ENCODE measurements at places on chromosomes 5 and 9.

DNA sequence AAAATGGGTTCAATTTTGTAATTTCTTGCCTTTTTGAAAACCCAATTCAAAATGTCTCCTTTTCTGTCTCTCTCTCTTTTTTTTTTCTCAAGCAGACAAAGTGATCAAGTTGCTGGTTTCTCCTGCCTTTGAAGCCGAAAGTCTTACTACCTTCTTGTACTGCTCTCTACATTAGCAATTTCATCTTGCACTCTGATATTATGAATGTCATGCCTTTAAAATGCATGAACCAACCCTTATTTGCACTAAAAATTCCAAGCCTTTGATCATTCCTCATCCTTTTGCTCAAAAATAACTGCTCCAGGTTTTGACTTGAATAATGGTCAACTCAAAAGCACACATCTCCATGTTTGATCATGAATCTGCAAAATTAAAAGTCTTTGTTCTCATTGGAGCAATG is 125.2 kb downstream of the CETN3 start:
- no peak for DNase-seq

DNA sequence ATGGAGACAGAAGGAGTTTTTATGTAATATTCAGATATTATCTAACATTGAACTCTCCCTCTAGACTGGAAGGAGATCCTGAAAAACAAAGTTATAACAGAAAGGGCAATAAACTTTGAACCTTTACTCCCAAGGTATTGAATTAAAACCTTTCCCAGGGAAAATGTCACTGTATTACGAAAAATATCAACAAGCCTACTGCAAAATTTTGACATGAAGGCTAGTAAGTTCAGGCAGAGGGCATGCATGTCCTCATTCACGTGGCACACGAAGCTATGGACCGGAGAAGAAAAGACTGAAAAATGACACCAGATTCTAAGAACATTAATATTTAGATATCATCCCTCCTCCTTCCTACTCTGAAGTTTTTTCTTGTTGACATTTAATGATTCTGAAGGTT is 638.8 kb downstream of the LRRC70 start:
- no peak for DNase-seq

- DNase-seq = peak; percentile 31
These were observed 835.7 kb downstream of the MAT2B start for GRCh38 chr5:164341056-164341619.

GRCh38 chr5:9737265-9737664 is 107.1 kb upstream of the TAS2R1 start:
- no peak for DNase-seq

- DNase-seq = no peak
These were observed 19.2 kb downstream of the OLFM1 start for GRCh38 chr9:135106551-135107270.

GRCh38 chr5:83538786-83539462 is 67.4 kb downstream of the VCAN start:
- no peak for DNase-seq

DNA sequence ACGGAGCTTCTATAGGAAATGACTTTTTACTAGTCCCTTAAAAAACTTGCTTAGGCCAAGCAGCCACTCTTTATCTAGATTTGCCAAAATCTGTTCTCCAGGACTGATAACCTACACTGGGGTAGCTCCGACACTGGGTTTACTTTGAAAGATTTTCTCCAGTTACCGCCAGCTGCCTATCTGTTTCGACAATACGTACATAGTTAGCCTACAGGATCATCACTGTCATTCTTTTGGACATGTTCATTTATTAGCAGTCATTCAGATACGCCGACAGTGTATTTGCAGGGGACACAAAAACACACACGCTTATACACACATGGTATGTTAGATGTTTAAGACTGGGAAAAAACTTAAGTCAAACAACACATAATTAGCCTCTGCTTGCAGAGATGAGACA is 225.7 kb downstream of the DCP2 start:
- no peak for DNase-seq

DNA sequence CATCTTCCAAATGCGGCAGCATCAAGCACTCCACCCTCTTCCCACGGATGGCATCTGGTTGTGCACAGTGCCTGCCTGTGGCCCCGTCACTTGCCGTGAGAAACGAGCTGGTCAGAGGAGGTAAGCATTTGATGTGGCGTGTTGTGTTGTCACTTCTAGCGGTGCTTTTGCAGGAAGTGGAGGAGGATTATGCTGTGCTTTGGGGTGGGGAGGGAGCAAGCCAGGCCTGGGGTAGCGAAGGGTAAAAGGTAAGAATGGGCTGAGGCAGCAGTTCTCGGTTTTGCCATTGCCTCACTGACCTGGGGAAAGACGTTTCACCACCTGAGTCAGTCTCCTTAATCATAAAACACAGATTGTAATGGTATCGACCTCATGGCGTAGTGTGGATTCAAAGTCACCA is 2.3 kb upstream of the POMT1 start:
- DNase-seq = no peak

DNA sequence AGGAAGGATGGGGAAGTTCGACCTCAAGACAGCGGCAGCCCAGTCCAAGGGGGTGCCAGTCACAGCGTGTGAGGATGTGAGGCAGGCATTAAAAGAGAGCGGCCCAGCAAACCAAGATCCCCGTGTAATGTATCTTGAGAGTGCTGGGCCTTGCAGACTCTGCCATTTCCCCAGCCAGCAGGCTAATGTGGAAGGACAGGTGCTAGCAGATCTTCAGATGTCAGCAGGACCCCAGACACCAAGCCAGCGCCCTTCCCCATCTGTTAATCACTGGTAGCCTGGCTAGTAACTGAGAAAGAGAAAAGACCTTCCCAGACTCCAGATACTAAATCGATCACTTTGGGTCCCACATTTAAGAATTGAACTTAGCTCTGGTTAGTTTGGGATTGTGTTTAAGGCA is 62.2 kb downstream of the NTRK2 start:
- DNase-seq = no peak

DNA sequence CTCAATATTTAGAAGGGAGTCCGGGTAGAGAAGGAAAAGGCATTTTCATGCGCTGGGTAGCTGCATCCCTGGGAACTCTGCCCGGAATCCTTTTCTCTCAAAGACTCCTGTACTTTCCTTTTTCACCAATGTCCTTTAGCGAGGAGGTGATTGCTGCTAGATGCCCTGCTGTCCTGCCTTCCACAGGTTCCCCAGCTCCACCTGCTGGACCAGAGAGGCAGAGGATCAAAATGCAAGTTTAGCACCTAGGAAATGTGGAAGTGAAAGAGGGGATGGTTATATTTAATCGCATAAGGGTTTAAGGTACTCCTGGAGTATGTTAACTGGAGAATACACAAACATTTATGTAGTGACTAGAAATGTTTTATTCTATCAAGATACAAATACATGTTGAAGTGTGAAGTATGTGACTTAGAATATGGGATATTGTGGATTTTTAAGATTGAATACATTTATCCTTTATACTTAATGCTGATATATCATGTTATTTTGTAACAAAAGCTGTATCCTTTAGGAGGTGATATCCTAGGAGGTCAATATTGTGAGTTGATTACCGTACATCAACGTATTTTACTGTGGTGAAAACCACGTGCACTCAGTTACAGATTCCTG is 145.7 kb downstream of the ARHGAP26 start:
- peak; percentile 59 for DNase-seq

DNA sequence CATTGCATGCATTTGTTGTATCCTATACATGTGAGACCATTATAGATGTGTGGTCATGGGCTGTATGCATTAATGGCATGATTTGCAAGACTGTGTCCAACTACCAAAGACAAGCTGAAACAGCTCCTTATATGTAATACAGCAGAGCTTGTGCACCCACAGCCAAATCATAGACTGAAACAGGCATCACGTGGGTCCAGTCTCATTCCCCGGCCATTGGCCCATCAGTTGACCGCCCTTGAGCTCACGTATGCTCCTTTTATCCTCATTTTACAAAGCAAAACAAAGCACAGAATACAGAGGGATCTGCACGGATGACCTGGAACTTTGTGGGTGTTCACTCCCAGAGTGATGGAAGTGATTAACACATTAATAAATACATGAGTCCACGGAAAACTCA is 109.1 kb downstream of the ROR2 start:
- no peak for DNase-seq

- DNase-seq = no peak
These were observed 161.5 kb upstream of the SLC28A3 start for GRCh38 chr9:84502066-84502465.

GRCh38 chr5:100577506-100577905 is 42.3 kb downstream of the FAM174A start:
- DNase-seq = no peak

Data from HEK293T (cell line).